ENCODE measurements at places on chromosomes 1 and 21. TPM values are rescaled to one million over a fixed set of nuclear protein-coding genes. Genes with fewer than 3 reads are reported as not detected.

GDAP2 gene
- total RNA-seq: 31.3 TPM

ZFP69B gene
- 6.2 TPM for total RNA-seq

KCNN3 gene
- total RNA-seq: 0.08 TPM

DNA sequence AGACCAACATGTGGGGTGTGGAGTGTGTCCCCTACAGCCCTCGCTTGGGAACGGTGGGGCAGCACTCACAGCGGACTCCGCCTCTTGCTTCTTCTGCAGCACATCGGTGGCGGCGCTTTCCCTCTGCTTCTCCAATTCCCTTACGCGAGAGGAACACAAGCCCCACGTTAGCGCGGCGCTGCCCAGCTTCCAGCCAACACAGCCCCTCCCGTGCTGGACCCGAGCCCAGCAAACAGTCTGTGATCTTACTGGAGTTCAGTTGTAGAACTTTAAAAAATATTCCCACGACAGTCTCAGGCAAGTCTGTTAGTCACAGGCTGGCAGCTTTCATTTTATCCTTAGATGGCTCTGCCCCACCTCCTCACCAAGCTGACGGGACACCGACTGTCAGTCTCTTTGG lies 13.6 kb downstream of the THAP3 start:
- DNase-seq: no peak

GRCh38 chr1:46076343-46076742 lies 56.1 kb downstream of the PIK3R3 start:
- DNase-seq: no peak

GRCh38 chr1:160607672-160608032 lies 28.4 kb upstream of the CD84 start:
- DNase-seq: no peak

GRCh38 chr1:117615474-117615873 lies 9.6 kb downstream of the TENT5C start:
- peak; percentile 89 for DNase-seq

- DNase-seq: no peak
These were observed 39.8 kb upstream of the SYNC start for GRCh38 chr1:32742199-32742947.

- no peak for DNase-seq
These were observed 61.2 kb downstream of the KCNN3 start for GRCh38 chr1:154808909-154809262.

GRCh38 chr1:174008979-174009378 lies 13.2 kb downstream of the RC3H1 start:
- DNase-seq: no peak

GRCh38 chr1:31399976-31400375 lies 13.0 kb upstream of the SERINC2 start:
- DNase-seq: no peak

GRCh38 chr1:207115269-207115668 lies 11.2 kb downstream of the C4BPA start:
- no peak for DNase-seq

GRCh38 chr1:25760871-25761270 lies 39.1 kb upstream of the SELENON start:
- DNase-seq: no peak

DNA sequence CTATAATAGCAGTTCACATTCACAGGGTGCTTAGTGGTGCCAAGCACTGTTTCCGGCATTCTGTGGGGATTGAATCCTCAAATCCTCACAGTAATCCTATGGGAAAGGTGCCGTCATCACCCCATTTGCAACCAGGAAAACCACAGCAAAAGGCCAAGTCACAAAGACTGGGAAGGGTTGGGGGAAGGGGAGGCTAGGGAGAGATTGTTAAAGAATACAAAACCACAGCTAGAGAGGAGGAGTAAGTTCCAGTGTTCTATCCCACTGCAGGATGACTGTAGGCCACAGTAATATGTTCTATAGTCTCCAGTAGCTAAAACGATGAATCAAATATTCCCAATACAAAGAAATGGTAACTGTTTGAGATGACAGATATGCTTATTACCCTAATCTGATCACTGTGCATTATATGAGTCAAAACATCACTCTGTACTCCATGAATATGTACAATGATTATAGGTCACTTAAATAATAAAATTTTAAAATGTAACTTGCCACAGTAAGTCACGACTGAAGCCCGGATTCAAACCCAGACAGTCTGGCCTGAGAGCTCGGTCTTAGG lies 256.8 kb downstream of the TOMM20 start:
- DNase-seq: no peak

DNA sequence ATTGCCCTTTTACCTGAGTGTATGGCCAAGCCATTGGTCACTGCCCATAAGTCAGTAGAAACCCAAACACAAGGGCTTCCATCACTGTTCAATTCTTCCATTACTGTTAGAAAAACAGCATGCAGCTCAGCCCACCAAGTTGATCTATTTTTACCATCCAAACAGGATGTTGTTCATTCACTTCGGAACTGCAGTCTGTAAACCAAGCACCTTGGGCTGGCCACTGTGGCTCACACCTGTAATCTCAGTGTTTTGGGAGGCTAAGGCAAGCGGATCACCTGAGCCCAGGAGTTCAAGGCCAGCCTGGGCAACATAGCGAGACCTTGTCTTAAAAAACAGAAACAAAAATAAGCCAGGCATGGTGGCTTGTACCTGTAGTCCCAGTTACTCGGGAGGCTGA lies 8.7 kb upstream of the MFSD2A start:
- DNase-seq: no peak

GRCh38 chr1:201288007-201288406 lies 4.7 kb downstream of the PKP1 start:
- DNase-seq: no peak

- DNase-seq: no peak
These were observed 96.2 kb downstream of the RNF220 start for GRCh38 chr1:44501047-44501890.

- peak; percentile 92 for DNase-seq
These were observed at the start of gene KIAA0319L for GRCh38 chr1:35557118-35557610. TSS of gene KIAA0319L (minus strand) at chr1:35557403. CDS start at chr1:35554491, 2,912 bp downstream.

DNA sequence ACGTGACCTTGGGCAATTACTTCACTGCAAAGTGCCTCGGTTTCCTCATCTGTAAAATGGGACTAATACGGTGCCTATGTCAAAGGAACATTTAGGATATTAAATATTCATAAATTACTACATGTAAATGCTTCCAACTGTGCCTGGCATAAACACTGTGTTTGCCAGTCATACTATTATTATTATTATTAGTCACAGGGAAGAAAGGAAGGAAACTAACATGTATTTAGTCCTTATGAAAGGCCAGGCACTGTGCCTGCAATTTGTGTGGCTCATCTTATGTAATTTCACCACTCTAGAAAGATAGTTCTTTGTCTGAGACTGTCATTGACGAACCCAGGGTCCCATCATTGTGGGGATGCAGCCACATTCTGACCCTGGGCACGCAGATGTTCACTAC lies 45.0 kb downstream of the EPHB2 start:
- DNase-seq: no peak

GRCh38 chr1:188058801-188059200 lies 1230.1 kb downstream of the PLA2G4A start:
- DNase-seq: no peak
